ENCODE measurements at places on chromosomes 1 and 21. TPM values are rescaled to one million over a fixed set of nuclear protein-coding genes. Genes with fewer than 3 reads are reported as not detected.
A peak's percentile ranks its signal among the peaks of the same experiment; 100 is the strongest.

The RRP1 gene
- 9.9 TPM for total RNA-seq

The BNIPL gene
- not detected for total RNA-seq

The FCGR3B gene
- not detected for total RNA-seq

GRCh38 chr1:4084048-4084431, 184.0 kb upstream of the C1orf174 start:
- DNase-seq, result peak; percentile 25

DNA sequence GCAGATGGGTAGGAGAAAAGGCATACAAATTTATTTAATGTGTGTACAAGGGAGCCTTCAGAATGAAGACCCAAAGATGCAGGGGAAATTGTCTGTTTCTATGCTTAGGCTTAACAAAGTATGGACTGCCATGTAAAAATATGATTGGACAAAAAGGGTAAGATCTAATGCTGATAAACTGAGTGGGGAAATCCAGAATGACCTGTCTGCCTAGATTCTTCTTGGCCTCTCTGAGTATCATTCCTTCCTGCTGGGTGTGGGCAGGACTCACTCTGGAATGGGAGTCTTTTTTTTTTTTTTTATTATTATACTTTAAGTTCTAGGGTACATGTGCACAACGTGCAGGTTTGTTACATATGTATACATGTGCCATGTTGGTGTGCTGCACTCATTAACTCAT, 61.0 kb downstream of the IGSF5 start:
- DNase-seq, result no peak

DNA sequence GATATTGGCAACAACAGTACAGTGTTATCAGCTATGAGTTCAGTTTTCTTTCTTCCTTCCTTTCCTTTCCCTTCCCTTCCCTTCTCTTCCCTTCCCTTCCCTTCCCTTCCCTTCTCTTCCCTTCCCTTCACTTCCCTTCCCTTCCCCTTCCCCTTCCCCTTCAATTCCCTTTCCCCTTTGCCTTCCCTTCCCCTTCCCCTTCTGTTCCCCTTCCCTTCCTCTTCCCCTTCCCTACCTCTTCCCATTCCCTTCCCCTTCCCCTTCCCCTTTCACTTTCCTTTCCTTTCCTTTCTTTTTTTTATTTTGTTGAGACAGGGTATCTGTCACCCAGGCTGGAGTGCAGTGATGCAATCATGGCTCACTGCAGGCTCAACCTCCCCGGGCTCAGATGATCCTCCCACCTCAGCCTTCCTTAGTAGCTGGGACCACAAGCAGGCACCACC, 72.3 kb upstream of the CAPZB start:
- DNase-seq, result no peak

DNA sequence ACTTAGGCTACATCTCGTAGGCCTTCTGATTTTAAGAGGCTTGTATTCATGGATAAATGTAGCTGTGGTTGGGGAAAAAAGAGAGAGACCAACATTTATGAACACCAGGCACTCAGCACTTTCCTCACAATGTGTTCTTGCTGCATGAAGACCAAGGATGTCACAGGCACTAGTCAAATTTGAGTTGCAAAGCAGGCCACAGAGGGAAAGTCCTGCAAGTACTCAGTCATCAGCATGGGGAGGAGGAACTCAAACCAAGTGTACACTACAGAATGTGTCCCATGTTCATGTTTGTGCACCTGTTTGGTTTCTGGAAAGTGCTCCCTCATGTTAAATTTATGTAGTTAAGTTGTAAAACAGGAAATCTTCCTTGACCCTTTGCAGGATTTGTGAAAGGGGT, 8.7 kb upstream of the MAP3K7CL start:
- DNase-seq, result no peak

DNA sequence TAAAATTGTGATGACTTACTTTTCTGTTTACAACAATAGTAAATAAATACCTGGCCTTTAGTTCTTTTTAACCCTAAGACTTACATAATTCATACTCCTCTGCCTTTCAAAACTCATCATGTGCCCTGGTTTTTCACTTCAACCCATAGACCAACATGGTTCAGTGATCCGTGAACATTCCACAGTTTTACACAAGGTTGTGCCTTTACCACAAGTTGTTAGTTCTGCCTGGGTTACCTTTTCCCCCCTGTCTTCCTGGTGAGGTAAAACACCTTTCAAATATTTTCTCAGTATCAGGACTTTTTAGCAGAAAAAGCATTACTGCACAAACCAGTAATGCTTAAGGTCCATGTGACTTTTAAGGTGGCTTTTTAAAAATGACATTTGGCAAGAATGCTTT, 1466.4 kb downstream of the PLA2G4A start:
- no peak for DNase-seq
